ENCODE measurements at places on chromosomes 12 and 14.

GRCh38 chr12:63066782-63067181 lies 84.2 kb downstream of the AVPR1A start:
- no peak for DNase-seq

DNA sequence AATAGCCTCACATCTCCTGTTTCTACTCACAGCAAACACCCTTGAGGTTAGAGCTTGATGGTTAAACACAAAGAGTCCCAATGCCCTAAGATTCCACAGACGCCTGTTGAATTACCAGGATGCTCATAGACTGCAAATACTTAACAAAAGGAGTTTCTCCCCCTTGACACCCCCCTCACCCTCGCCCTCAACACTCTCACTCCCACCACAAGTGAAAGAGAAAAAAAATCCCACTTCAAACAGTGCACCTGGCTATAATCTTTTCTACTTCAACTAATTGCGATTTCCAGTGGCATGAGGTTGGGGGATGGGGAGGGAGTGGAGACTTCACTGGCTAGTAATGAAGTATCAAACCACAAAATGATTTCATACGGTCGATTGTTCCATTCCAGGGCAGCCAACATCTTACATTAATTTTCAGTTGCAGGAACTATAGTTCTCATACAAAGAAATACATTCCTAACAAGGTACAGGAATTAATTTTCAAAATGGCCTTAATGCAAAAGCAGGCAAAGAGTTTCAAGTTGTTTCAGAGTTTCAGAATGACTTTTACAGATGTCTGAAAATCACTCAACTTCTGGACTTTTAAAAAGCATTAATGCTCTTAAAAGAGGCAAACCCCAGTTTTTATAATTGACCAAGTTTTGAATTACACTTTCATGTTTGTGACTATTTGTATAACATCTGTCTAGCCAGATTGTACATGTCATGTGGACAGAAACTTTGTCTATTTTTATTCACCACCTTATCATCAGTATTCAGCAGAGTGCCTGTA lies 390.7 kb downstream of the C12orf75 start:
- DNase-seq = no peak

DNA sequence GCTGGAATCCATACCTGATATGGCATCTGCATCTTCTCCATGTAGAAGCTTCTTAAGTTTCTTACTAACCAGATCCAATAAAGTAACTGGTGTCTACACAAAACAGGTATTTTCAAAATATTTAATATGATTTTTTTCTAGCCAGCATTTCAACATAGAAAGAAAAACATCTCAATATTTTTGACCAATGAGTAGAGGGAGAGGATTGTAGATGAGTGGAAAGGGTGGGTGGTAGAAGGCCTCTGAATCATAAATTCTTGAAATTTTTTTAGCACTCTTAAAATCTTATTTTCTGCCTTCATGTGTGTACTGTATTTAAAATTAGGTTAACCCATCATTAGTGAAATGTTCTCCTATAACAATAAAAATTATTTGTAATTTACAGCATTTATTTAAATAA lies 18.0 kb downstream of the DEPDC4 start:
- no peak for DNase-seq

DNA sequence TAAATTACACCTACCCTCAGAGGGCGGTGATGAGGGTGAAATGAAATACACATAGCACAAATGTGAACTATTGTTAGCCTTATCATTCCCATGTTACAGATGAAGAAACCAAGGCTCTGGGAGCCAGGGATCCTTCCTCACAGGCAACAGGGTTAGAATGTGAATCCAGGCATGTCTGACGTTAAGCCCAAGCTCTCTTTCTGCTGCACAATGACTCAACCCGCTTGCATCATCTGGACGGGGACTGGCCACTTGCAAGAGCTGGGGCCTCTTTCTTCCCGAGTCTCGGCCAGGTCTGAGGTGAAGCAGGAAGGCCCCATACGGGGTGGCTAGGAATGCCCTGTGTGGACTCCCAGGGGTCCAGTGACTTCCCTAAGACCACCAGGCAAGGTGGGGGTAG lies 105.2 kb downstream of the RBM19 start:
- DNase-seq = peak; percentile 86

DNA sequence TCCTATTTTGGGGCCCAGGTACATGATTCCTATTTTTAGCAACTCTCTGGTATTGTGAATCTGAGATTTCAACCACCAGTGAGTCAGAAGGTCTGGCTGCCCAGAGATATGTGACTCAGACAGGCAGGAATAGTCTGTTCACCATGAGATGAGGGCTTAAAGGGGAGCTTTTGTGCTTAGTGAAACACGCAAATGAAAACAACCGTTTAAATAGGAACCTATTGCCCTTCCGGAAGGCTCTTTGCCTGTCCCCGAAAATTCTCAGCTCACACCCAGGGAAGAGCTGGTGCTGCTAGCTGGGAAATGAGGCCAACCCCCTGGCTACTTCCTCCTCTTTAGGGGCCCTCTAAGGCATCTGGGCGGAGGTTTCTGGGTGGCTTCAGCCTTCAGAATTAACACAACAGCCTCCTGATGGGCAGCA lies 283.6 kb downstream of the CACNA1C start:
- peak; percentile 94 for DNase-seq

DNA sequence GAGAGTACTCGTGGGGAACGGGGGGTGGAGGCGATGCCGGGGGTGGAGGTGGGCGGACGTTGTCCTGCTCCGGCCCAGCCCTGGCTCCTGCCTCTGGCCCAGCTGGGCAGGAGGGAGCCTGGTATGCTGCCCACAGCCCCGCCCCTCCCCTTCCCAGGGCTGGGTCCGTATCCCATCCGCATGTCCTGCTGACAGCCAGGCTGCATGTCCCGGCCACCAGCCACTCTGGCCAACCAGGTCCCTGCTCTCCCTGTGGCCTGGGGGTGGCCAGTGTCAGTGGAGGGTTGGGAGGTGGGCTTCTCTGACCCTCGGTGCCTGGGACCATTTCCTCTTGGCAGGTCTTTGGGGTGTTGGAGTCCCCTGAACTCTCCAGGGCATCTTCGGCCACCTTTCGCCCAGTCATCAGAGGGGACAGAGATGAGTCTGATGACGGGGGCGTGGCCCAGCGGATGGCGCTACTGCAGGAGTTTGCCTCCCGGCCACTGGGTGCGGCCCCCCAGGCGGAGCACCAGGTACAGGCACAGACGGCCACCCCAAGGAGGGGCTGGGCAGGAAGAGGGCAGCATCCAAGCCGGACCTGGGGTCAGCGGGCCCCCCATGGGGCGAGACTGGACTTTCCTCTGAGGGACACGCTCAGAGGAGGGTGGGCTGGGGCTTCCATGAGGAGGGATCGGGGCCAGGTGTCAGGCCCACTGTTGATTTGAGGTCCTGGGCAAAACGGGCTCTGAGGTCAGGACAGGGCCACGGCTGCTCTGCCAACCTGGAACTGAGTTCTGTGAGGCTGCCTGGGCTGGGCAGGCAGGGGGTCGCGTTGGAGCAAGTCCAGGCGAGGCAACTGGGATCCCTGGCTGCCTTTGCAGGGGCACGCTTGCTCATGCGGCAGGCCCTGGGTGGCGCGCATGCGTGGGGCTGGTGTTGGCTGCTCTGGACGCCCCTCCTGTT lies 20.2 kb downstream of the CEP170B start:
- no peak for DNase-seq

DNA sequence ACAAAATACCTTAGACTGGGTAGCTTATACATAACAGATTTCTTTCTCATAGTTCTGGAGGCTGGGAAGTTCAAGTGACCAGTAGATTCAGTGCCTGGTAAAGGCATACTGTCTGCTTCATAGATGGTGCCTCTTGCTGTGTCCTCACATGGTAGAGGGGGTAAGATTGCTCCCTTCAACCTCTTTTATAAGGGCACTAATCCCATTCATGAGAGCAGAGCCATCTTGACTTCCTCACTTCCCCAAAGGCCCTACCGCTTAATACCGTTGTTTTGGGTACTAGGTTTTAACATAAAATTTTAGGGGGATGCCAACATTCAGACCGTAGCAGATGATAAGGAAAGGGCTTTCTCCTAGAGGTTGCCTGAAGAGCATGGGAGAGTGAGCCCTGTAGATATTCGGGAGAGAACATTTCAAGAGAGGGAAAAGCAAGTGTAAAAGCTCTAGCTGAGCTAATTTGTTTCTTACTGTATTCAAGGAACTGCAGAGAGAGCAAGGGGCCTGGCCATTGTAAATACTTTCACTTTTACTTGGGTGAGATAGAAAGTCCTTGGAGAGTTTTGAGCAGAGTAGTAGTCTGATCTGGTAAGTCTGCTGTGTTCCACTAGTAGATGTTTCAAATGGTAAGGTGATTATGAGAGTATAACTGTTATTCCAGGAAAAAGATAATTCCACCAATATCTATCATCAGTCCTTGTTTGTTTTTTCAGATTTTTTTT lies 27.3 kb downstream of the FRS2 start:
- DNase-seq = peak; percentile 82

GRCh38 chr12:94204499-94205247 lies 56.3 kb downstream of the PLXNC1 start:
- no peak for DNase-seq

- no peak for DNase-seq
Measured at GRCh38 chr14:86450085-86450484, 920.1 kb downstream of the FLRT2 start.

- DNase-seq = no peak
Measured at GRCh38 chr14:92490239-92490959, 23.2 kb upstream of the RIN3 start.

DNA sequence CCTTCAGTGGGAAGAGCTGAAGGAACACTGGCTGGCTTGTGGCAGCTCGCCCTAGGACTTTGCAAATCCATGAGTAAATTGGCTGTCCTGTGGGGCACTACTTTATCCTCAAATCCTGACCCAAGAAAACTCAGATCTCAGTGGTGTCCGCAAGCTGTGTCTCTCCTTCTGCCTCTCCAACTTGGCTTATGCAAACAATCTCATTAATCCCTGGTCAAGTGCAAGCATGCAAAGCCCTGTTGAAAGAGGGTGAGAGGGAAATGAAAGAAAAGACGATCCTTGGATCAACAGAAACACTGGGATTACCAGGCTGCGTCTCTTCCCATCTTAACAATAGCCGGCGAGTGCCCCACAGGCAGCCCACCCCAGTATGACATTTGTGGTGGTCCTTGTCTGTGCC lies 901.6 kb downstream of the BCL11B start:
- DNase-seq = no peak

DNA sequence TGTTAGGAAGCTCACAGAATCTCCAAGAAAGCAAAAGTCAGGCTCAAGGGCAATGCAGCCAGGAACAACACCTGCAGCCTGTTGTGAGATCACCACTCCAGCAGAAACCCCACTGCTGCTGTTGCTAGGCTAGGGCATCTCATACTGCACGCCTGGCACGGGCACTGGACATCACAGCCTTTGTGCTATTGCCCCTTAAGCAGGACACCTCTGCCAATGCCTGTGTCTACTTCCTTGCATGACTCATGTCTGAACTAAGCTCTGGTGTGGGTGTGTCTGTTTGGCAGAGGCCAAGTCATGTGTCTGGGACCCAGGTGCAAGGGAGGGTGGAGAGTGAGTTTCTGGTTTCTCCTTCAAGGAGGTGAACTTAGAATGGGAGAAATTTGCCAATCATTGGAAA lies 10.0 kb upstream of the DDX47 start:
- peak; percentile 97 for DNase-seq

- no peak for DNase-seq
Measured at GRCh38 chr12:94089891-94090290, 58.5 kb upstream of the PLXNC1 start.

GRCh38 chr12:78086553-78087362 lies 256.1 kb downstream of the NAV3 start:
- peak; percentile 57 for DNase-seq

- DNase-seq = peak; percentile 37
Measured at GRCh38 chr14:60514741-60515491, 6.0 kb downstream of the SIX6 start.

- no peak for DNase-seq
Measured at GRCh38 chr12:107906707-107907106, 132.2 kb downstream of the ASCL4 start.

GRCh38 chr14:86756521-86757190 lies 1226.7 kb downstream of the FLRT2 start:
- no peak for DNase-seq

DNA sequence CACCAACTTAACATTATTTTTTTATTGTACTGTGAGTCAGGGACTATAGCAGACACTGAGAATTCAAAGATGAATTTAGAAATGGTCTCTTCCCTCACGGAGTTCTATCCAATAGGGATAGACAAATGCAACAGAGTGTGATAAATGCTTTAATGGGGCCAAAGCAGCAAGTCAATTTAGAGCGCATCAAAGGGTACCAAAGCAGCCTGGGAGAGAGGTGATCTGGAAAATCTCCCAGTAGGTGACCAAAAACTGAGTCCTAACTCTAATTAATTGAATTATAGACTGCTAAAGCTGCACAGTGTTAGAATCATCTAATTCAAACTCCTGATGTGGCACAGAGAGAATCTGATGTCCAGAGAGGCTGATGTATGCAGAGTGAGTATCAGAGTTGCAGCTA lies 2.6 kb downstream of the LIN7A start:
- DNase-seq = no peak

GRCh38 chr14:96756745-96757144 lies 40.4 kb upstream of the VRK1 start:
- no peak for DNase-seq

DNA sequence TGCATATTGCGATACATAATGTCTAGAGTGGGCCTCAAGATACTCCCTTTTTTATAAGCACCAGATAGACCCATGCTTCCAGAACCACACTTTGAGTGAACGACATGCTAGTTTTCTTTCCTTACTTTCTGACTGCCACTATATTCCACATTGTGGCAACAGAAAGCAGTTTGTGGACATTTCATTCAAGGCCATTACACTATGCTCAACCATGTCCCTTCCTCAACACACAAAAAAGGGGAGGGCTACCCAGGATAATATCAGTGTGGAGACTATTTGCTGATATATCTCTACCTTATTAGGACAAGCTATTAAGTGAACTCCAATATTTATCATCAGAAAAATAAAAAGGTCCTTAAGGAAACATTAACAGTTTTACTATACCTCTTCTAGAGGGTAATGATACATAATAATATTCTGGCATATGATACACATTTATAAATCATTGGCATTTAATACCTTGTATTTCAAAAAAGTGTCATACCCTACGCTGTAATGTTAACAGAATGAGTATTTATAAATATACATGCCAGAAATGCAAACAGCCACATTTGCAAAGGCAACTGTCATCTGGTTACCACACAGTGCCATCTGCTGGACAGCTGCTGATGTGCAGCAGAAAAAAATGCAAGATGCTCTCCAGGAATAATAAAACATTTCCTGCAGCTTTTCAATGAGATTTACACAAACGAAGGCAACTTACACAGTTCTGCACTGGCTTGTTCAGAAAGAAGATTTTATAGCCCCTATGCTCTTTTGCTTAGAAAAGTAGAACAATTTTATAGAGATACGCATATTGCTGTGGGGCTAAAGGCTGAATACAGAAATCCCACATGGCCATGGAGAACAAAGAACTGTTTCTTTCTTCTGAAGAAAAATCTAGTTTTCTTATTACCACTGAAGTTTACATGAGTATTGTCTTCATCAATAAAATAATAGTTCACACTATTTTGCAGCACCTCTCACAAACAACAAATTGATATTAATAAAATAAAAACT lies 182.2 kb upstream of the GRIP1 start:
- peak; percentile 73 for DNase-seq

DNA sequence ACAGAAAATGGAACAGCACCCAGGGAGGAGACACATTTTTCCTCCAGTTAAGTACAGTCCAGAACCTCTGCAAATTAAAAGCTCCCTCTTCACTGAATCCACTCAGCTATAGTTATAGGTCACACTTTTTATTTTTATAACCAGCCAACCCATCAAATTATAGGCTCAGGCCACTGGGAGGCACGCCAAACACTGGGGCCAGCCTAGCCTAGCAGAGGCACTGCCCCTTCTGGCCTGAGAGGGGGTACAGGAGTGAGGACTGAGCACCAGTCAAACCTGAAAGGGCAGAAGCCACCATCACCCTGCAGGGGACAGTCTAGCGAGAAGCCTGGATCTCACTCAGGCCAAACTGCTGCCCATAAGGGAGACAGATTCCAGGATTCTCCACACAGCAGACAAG lies 19.3 kb downstream of the FMNL3 start:
- no peak for DNase-seq

Measured in ACHN (cell line).